Stimulated activated CD4-positive, alpha-beta T cell treated with anti-CD3 and anti-CD28 coated beads, Interleukin-1b, Interleukin-23, amount 100 ng/mL, for 1 hour (primary cell): ENCODE measurements at places on chromosomes 6 and 20.

DNA sequence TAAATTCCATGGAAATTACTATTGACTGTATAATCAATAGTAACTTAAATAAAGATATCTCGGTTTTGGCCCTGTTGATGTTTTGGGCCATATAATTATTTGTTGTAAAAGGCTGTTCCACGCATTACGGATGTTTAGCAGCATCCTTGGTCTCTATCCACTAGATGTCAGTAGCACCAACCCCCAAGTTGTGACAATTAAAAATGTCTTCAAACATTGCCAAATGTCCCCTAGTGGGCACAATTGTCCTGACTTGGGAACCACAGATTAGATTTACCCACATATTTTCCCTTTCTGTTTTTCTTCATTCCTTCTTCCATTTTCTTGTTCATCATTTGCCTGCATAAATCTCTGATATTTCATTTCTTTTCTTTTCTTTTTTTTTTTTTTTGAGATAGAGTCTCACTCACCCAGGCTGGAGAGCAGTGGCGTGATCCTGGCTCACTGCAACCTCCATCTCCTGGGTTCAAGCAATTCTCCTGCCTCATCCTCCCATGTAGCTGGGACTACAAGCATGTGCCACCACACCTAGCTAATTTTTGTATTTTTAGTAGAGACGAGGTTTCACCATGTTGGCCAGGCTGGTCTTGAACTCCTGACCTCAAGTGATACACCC, 13.6 kb upstream of the WFDC8 start:
- no peak for DNase-seq

DNA sequence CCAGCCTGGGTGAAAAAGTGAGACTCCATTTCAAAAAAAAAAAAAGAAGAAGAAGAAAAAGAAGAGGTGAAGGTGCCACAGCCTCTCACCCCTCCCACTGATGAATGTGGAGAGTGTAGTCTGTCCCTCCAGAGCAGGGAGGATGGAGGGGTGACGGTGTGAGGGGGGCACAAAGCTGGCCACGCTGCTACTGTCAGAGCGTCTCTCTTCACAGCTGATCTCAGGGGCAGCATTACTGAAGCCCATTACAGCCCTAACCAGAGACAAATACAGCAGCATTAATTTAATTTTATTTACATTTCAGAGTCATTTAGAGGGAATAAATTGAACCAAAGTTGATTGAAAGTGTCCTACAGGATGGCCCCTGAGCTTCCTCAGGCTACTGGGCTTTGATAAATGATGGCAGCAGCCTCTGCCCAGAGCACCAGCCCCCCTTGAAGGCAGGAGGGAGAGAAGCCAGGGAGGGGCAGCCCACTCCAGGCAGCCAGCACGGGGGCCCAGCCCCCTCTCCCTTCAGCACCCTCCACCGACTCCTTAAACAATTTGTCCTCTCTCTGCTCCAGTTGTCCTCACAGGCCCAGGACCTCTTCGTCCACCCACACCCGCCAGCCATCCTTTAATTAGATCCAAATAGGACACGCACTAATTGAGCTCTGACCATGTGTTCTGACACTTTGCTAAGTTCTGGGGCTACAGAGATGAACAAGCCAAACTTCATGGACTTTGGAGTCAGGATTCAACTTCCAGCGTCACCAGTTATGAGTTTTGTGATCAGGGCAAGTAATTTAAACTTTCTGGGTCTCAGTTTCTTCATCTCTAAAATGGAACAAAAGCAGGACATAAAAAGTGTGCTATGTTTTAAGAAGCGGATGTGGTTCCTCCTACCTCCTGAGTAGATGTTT, 18.6 kb upstream of the ZFAND3 start:
- no peak for DNase-seq

DNA sequence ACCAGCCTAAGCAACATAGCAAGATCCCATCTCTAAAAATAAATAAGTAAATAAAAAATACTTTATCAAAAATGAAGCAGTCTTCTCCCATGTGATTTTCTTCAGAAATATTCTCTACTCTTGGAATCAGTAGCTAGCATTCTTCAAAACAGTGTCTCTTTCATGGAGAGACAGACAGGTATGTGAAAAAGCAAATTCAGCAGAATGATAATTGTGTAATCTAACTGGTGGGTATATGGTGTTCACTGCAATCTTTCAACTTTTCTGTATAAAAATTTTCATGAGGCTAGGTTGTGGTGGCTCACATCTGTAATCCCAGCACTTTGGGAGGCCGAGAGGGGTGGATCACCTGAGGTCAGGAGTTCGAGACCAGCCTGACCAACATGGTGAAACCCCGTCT, 7.9 kb downstream of the MRS2 start:
- DNase-seq: no peak

DNA sequence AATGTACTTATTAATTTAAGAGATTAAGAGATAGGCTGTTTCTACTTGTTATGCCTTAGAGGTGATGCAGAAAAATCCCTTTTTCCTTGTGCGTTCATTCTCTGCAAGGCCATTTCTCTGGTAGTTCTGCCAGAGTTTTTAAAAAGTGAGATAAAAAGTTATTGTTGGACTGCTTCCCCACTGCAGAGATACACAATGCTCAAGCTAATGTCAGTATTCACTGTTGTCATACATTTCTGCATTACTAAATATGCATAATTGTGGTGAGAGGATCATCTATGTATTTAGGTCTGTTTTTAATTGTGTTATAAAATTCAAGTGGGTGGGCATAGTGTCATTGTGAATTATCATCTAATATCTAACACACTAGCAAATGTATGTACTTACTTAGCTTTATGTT, 600.4 kb downstream of the HTR1B start:
- DNase-seq: no peak

- no peak for DNase-seq
These were observed 113.3 kb downstream of the SASH1 start for GRCh38 chr6:148455674-148456558.

DNA sequence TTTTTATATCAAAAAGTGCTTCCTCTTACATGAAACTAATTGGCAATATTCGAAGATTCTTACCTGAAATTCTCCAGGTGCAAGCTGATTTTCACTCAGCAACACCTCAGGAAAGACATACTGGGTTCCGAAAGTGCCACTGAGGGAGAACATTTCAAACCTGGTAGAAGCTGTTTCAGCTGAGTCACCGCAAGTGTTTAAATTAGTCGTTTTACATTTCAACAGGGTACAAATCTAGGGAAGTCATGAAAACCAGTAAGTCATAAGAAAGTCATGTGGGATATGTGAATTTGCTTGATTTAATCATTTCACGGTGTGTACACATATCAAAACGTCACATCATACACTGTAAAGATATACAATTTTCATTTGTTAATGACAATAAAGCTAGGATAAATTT, 25.3 kb upstream of the TAAR1 start:
- no peak for DNase-seq

GRCh38 chr6:111306104-111306888, 176.7 kb downstream of the REV3L start:
- DNase-seq: no peak

DNA sequence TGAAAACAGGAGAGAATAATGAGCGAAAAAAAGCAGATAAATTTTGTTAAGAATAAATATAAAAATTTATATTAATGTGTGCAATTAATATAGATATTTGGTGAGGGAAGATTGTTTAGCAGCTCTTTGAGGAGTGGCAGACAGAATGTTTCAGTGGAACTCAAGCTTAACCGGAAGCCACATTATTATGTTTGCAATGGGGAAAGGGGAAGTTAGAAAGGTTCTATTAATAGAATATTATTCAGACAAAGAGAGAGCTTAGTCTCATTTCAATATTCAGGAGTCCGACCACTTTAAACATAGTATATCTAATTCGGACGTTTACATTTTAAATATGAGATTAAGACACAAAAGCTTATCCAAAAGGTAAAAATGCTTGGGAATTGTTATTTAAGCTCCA, 81.6 kb upstream of the KHDRBS2 start:
- no peak for DNase-seq

GRCh38 chr6:19983374-19983773, 146.2 kb downstream of the ID4 start:
- no peak for DNase-seq

DNA sequence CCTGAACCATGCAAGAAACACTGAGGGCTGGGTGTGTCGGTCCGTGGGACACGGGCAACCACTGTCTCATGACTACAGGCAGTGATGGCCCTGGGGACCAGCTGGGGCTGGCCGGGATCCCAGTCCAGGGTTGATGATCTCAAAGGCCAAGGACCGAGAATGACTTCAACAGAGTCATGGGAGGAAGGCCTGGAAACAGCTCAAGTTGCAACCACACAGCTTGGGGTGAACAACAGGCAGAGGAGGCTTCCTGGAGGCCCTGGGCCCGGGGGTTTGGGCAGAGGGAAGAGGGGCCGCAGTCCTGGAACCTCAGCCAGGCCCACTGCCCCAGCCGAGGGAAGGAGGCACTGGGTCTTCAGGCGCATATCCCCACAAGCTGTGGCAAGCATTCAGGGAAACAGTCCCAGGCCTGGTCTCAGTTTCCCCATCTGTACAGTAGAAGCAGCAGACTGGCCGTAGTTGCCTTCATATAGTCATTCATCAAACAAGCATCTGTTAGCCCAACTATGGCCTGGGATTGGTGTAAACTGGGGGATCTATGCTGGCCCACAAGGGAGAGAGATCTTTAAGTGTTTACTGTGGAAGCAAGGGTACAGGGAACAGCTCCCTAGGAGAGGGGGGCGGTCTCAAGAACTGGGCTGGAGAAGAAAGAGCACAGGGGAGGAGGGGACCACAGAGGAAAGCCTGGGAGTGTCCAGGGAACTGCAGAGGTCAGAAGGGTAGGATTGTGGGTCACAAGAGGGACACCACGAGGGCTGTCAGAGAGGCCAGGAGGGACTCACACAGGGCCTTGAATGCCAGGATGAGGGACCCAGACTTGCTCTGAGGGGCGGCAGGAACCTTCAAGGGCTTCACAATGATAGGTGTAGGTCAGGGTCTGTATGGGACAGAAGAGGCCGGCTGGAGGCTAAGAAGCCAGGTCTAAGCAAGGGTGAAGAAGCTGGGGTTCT, 2.1 kb downstream of the MYL9 start:
- no peak for DNase-seq

DNA sequence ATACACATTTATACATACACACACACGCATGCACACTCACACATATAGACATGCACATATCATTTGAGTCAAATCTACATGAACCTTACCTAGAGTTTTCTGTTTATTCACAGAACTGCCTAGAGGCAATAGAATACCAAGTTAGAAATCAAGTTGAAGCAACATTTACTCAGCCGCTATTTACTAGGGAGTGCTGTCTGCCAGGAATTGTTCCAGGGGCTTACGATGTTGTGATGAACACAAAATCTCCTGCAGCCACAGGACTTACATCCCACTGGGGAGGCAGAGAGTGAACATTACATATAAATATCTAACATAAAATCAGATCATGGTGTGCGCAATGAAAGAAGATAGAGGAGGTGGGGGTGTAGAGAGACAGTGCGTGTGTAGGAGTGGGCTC, 80.4 kb downstream of the GCLC start:
- DNase-seq: no peak

GRCh38 chr6:129686941-129687627, 22.9 kb downstream of the ARHGAP18 start:
- no peak for DNase-seq

- no peak for DNase-seq
These were observed 212.9 kb upstream of the PRDM1 start for GRCh38 chr6:105873211-105873704.
